ENCODE measurements at places on chromosomes 12 and 14.

- no peak for DNase-seq
Observed at GRCh38 chr12:5614256-5614655, 182.3 kb downstream of the NTF3 start.

GRCh38 chr12:119770146-119770545 lies 102.2 kb downstream of the PRKAB1 start:
- DNase-seq: no peak

- no peak for DNase-seq
Observed at GRCh38 chr14:93219103-93219726, 12.2 kb downstream of the UBR7 start.

- no peak for DNase-seq
Observed at GRCh38 chr12:109910969-109911348, 10.9 kb downstream of the TCHP start.

GRCh38 chr14:94827711-94828447 lies 58.0 kb upstream of the GSC start:
- peak; percentile 85 for DNase-seq

Data from sigmoid colon (tissue), 7 donors.